ENCODE measurements at places on chromosomes 1 and 21.

DNA sequence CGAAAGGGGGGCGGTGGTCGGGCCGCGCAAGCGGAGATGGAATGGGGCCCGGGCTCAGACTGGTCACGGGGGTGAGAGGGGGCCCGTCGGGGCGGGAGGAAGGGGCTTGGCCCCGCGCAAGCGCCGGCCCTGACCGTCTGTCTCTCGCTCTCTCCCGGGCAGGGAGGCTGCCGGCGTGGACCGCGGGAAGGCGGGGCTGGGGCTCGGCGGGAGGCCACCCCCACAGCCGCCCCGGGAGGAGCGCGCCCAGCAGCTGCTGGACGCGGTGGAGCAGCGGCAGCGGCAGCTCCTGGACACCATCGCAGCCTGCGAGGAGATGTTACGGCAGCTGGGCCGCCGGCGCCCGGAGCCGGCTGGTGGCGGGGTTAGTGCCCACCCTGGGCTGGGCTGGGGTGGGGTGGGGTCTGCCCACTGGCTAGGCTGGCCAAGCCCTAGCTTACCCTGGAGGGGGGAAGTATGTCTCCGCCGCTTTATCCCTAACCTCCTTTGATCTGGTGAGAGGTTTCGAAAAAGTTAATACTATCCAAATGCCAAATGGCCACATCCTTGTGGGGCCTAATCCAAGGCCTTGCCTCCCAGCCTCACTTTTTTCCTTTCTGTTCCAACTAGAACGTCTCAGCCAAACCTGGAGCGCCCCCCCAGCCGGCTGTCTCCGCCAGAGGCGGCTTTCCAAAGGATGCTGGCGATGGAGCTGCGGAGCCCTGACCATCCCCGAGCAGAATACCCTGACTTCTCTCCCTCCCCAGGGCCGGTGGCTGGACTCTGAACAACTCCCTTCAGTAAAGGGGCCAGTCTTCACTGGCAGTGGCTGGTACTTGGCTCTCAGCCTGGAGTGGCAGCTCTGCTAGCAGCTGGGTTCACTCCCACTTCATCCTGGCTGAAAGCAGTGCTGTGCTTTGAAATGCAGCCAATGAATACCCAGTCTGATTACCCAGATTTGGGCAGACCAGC, 636 bp upstream of the YRDC start:
- peak; percentile 96 for DNase-seq

DNA sequence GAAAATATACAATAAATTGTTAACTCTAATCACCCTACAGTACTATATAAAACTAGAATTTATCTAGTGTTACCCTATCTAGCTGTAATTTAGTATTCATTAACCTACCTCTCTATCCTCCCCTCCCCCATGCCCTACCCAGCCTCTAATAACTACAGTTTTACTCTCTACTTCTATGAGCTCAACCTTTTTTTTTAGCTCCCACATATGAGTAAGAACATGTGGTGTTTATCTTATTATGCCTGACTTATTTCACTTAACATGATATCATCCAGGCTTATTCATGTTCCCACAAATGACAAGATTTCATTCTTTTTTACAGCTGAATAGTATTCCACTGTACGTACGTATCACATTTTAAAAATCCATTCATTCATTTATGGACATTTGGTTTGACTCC, 46.0 kb upstream of the WARS2 start:
- no peak for DNase-seq

GRCh38 chr21:39673163-39673562, 60.4 kb downstream of the B3GALT5 start:
- no peak for DNase-seq

DNA sequence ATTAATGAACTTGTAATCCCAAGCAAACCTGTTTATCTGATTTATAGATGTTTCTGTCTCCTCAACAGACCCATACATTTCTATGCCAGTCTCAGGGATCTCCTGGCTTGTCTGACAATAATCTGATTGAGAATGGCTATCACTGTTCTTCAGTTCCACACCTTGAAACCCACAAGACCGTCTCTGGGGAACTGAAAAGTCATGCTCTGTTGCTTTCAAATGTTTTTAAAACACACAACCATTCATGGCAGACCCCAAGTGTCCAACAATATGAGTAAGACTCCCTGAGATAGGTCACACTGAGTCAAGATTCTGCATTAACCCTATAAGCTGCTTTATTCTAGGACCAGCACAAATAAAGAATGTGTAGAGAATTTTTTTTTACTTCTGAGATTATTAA, 611.2 kb upstream of the PLXNA2 start:
- no peak for DNase-seq

DNA sequence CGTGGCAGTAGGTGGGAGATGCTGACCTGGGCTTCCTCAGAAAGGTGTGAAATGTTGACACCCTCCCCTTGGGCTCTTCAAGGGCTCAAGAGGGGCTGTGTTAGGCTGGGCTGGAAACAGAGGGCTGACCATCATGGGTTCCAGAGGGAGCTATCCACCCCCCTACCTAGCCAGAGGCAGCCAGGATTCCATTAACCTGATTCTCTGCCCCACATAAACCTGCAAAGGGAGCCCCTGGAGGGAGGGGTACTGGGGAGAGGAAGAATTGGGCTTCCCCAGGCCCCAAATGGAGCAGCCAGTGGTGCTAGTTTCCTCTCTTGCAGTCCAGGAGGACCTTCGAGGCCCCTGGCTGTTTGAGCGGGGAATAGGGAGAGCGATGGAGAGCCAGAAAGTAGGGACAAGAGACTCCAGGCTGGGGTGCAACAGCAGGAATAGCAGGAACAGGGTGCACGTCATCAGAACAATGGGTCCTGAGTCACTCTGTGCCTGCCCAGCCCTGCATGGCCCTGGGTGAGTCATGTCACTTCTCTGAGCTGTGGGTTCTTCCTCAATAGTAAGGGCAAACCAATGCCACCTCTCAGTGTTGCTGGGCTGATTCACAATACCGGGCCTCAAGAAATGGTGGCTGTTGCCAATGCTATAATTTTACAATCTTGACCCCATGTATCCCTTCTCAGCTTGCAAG, 121.2 kb downstream of the EPHB2 start:
- peak; percentile 88 for DNase-seq

DNA sequence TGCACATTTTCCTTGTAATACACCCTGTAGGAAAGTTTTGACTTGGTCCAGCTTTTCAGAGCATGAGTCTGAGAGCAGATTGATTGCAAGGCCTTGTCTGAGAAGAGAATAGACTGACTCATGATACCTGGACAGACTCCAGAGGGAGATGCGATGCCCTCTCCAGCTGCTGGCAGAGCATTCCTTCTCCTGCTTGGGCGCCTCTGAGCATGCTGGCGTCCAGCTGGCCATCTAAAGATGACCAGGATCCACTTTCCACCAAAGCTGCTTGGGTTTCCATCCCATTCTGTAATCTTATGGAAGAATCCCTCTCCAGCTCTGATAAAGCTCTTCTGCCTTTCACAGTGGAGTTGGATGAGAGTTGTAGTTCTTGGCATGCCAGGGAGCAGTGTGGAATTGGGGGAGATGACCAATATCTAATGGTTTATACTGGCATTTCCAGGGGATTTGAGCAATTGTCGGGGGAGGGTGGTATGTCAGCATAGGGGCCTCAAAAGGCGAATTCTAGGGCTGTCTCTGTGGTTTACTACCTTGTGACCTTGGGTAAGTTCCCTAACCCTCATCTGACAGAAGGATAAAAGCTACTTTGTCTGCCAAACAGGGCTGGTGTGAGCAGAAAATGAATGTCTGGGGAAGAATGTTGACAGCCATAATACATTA, 19.5 kb downstream of the SZRD1 start:
- peak; percentile 70 for DNase-seq

DNA sequence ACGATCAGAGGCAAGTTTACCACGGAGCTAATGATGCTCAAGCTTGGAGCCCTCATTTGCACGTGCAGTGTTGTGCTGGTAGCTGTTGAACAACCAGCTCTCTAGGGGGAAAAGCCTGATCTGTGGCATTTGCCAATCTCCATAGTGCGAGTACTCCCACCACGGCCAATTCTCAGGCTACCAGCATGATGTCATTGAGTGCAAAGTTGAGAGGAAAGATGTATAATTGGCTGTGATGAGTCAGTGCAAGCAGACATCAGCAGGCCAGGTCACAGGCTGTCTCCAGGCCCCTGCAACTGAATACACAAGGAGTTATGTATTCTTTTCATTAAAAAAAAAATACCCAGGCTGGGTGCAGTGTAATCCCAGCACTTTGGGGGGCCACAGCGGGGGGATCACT, 233.1 kb upstream of the VAMP3 start:
- DNase-seq: peak; percentile 53

DNA sequence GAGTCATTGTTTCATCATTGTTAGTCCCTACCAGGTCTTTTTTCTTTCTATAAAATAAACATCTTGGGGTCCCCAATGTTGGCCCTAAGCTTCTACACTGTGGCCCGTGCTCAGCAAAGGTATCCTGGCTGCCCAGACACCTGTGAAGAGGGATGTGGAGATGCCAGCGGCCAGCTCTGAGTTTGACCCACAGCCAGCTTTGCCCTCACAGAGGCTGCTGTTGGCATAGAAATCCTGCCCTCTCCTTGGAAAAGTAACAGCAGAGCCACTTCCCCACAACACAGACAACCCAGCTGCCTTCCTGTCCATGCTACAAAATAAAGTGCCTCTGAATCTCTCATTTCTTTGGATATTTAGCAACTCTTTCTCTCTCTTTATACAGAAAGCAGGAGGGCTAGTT, 6.0 kb downstream of the TRIM62 start:
- DNase-seq: no peak

DNA sequence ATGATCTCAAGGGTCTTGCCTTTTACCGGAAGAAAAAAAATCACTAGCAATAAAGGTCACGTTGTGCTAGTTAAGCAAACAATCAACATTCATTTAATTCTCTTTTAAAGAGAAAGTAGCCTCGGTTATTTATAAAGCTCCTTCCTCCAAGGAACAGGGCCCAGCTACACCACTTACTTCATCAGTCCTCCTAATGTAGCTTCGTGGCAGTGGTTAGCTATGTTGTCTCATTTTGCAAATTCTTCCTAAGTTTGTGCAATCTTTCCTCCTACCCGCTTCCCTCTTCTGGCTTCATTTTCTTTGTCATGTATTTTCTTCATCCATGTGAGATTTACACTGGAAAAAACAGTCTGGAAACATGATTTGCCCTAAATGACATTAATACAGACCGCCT, 554.2 kb downstream of the NUF2 start:
- peak; percentile 51 for DNase-seq

- DNase-seq: no peak
These were observed 421.3 kb downstream of the NPHP4 start for GRCh38 chr1:5570931-5571330.

GRCh38 chr1:22609291-22609690, 27.1 kb upstream of the C1QA start:
- DNase-seq: no peak

DNA sequence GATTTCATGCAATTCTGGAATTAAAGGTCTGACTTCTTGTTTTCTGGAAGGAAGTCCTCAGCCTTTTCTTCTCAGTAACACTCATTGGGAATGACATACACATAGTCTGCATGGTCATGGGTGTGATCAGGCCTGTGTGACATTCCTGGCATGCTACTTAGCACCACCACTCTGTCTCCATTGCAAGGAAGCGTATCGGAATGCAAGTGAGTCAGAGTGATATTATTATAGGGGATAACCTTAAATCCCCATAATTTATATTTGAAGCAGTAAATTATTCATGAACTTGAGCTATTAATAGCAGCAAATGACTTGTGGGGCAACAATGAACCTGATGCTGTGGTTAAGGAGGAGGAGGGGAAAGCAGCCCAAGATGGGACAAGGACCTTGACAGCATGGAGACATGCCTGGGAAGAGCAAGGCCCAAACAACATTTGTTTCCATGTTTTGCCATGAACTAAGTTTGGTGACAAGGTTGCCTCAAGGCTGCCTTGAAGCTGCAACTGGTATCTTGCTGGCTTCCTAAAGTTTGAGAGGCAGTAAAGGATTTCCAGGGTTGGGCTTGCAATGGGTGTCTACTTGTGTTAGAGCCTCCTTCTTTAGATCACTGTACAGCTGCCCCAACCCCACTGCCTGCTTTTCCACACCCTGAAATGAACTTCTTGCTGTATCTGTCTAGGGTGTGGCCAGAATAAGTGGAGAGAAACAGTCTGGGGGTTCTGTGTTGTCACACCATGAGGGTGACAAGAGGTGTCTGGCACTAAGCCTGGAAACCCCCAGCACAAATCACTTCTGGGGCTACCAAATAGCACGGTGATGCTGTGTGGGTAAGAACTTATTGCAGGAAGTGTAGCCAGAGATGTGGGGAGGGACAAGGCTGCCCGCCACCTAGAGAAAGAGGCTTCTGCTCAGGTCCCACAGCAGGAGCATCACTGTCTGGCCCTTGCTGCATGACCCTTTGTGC, 4.6 kb downstream of the MAB21L3 start:
- peak; percentile 80 for DNase-seq

- DNase-seq: no peak
These were observed 35.5 kb upstream of the SCYL3 start for GRCh38 chr1:169929210-169929526.

DNA sequence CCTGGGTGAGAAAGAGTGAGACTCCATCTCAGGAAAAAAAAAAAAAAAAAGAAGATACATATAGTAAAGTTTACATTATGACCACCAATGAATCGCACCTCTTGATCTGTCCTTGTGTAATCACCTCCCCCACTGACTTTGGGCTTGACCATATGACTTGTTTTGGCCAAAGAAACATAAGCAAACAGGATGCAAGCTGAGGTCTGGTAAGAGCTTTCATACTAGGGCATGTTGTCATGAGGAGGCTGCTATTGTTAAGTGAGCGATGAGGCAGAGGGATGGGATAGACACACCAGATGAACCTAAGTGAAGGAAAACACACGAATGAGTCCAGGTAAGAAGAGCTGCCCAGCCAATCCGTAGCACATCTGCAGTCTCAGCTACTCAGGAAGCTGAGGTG, 10.7 kb downstream of the ENAH start:
- no peak for DNase-seq

DNA sequence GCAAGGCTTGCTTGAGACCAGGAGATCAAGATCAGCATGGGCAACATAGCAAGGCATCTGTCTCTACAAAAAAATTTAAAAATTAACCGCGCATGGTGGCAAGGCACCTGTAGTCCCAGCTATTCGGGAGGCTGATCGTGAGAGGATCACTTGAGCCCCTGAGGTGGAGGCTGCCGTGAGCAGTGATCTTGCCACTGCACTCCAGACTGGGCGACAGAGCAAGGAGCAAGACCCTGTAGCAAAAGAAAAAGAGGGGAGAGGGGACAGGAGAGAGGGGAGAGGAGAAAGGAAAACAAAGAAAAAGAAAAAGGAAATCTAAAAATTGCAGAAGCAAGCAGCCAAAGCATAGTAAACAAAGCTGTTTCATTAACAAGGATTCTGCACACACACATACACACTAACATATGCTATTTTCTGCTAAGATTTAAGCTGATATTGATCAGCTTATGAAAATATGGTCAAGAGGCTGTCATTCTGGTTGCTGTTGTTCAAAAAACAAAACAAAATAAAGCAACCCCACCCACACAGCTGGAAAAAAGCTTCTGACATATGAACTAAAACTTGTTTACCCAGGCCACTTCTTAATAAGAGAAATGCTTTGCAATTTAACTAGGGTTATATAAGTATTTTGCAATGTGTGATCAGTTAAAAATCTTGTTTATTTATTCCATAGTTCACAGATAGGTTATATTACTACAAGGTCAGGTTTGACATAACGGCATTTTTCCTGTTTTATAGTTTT, 1.8 kb downstream of the ARNT start:
- no peak for DNase-seq
